ENCODE measurements at places on chromosomes 3 and 15. TPM values are rescaled to one million over a fixed set of nuclear protein-coding genes. Genes with fewer than 3 reads are reported as not detected.

DNA sequence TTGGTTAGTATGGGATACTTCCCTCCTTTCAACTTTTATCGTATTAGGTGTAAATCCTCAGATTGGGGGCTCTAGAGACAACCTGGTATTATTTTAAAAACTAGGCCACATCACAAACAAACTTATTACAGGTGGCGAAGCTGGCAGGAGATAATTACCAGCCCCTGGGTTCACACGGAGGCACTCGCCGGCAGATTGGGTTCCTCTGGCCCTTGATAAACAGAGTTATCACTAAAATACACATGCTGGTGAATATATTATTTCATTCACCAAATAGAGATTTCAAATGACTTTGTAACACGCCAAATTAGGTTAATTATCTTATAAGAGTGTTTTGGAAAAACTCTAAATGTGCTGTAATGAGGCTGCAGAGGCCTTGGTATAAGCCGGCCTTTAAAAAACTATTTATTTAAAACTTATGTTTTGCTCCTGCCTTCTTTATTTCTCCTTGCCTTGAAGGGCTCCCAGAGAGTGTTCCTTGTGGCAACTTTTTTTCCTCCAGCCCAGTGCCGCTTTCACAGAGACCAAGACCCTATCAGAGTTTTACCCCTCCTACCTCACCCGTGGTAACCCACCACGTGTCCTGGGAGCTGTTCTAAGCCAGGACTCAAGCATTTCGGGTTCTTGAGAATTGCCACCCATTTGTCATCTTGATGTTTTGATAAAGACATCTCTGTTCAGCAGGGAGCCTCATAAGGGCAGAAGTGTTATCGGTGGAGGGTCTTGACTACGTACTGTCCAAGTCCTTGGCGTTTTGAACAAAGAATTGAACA lies 468.6 kb upstream of the CFAP20DC start:
- DNase-seq = no peak

Gene NMNAT3
- total RNA-seq = 9.5 TPM

DNA sequence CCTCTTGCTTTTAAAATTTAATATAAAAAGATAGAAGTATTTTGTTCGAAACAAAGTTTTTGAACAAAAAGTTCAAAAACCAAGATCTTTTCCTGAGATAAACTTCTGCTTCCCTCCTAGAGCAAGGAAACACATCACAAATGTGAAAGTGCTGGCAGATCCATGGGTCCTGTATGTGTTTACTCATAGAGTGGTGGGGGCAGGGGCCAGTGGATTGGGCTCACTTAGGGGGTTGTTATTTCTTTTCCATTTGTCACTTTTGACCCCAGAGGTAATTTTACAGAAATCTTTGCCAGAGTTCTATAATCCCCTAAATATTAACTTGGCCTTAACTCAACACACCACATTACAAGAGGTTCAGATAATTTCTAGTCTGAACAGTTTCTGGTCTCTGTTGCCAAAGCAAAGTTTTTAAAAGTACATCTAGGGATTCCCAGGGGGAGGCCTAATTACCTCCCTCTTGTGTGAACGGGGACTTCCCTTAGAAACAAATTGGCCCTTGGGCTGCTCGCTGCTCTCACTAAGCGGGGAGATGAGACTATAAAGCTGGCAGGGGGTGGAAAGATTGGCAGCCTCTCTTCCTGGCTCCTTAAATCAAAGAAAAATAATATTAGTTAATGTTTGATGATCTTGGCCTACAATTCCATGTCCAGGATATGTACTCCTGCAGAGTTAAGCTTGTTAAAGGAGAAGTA lies 66.8 kb upstream of the PTX3 start:
- no peak for DNase-seq

DNA sequence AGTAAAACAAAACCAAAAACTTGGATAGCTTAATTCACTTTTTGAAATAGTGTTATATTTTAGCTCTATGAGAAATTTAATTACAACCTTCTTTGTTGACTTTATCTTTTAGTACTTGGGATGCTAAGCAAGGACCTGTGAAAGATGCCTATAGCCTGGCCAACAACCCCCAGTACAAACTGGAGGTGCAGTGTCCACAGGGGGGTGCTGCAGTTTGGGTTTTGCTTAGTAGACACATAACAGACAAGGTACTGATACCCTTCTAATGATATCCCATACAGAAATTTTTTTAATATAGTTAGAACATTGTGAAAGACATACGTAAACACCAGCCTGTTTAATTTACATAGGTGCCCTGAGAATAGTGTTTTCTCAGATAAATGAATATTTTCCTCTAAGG lies 35.3 kb downstream of the CAPN7 start:
- no peak for DNase-seq

Gene CORO2B
- 18.8 TPM for total RNA-seq

Gene ITGA11
- total RNA-seq = 0.48 TPM

Gene UBA7
- 33.6 TPM for total RNA-seq

GRCh38 chr3:29868543-29869101 lies 587.8 kb downstream of the RBMS3 start:
- no peak for DNase-seq

GRCh38 chr3:76965122-76965725 lies 74.7 kb upstream of the ROBO2 start:
- DNase-seq = no peak

Gene FEZF2
- not detected for total RNA-seq

DNA sequence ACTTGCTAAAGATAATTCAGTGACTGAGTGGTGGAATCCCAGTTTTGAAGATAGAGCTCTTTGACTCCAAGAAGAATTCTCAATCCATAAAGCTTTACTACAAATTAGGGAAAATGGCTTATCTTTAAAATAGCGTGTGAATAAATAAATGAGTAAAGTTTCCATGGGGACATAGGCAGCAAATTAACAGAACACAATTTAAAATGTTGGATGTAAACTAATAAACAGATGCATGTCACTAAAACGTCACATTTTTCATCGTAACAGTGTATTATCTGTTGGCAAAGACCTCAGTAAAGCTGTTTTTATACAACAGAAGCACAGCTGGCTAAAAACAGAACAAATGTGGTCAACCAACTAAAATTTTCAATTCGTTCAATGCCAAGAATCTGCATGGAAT lies 913.9 kb upstream of the CFAP20DC start:
- DNase-seq = no peak

DNA sequence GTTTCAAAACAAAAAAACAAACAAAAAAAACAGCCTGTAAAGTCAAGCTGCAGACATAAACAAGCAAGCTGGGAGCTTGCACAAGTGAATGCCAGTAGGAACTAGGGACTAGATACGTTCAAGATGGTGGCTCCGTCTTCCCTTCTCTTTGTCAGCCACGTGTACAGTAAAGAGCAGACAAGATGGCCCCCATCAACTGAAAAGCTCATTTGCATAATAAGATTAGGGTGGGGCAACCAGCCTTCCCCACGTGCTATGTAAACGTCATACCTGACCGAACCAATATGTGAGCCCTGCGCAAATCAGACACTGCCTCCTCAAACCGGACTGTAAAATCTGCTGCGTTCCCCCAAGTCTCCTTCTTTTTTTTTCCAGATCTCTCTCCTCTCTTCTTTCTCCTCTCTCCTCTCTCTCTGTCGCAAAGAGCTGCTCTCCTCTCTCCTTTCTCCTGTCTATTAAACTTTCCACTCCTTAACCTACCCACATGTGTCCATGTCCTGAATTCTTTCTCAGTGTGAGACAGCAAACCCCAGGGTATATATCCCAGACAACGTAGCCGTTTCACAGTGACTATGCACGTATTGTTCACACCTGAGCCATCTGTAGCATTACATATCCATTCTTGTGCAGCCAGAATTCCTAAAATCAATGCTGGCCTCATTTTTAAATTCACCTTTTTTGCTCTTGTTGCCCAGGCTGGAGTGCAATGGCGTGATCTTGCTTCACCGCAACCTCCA lies 31.2 kb upstream of the FXR1 start:
- no peak for DNase-seq

DNA sequence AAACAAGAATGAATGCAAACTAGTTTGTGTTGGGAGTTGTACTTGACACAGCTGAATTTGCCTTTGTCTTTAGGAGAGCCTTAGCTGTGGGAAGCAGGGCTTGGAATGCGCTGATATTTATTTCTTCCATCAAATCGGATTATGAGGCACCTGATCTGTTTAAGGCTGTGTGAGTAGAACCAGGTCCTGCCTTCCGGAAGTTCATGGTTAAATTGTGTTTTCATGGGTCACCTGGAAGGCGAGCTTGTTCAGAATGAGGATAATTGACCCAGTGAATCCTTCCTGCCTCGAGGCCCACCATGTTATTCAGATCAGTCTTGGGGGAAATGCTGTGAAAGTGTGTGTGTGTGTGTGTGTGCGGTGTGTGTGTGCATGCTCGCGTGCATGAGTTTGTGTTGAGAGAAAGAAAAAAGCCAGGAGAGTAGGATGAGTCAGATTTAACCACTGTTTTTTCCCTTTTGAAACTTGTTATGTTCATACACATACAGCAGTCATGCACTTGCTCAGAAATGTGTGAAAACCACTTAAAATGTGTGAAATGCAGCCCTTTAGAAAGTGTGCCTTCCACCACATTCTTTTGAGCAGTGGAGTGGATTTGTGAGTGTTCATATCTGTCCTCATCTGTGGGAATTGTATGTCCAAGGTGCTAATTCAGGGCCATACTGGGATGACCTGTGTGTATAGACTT lies 36.7 kb downstream of the SMAD3 start:
- DNase-seq = no peak

Gene CPA3
- 4.8 TPM for total RNA-seq

GRCh38 chr15:60077581-60078359 lies 73.7 kb downstream of the FOXB1 start:
- no peak for DNase-seq

GRCh38 chr15:42141795-42142667 lies 14.4 kb downstream of the PLA2G4F start:
- no peak for DNase-seq

GRCh38 chr15:74988007-74988800 lies 7.2 kb upstream of the SCAMP5 start:
- no peak for DNase-seq

DNA sequence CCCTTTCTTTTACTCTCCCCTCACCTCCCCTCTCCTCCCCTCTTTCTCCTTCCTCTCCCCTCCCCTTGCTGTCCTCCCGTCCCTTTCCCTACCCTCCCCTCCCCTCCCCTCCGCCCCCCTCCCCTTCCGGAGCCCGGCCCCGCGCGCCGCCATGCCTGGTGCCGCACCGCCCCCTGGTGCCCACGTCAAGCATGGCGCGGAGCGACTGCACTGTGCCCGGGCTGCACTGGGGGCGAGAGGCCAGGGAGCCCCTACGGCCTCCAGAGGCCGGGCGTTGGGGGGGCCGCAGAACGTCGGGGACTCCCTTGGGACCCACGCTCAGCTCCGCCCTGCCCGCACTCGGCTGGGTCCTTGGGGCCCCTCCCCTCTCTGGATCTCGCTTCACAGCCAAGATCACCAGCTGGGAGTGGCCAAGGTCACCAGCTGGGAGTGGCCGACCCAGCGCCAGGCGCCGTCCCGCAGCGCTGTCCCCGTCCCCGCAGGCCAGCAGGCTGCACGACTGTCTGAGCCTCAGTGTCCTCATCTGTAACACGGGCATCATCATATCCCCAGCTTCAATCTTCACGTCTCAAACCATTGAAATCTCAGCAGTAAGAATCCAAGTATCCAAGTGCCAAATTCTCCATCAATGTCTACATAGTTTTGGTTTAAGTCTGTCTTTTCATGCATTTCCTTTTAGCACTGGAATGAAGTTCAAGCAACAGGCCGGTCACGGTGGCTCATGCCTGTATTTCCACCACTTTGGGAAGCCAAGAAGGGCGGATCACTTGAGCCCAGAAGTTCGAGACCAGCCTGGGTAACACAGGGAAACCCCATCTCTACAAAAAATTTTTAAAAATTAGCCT lies 42.5 kb downstream of the TPRA1 start:
- peak; percentile 77 for DNase-seq

DNA sequence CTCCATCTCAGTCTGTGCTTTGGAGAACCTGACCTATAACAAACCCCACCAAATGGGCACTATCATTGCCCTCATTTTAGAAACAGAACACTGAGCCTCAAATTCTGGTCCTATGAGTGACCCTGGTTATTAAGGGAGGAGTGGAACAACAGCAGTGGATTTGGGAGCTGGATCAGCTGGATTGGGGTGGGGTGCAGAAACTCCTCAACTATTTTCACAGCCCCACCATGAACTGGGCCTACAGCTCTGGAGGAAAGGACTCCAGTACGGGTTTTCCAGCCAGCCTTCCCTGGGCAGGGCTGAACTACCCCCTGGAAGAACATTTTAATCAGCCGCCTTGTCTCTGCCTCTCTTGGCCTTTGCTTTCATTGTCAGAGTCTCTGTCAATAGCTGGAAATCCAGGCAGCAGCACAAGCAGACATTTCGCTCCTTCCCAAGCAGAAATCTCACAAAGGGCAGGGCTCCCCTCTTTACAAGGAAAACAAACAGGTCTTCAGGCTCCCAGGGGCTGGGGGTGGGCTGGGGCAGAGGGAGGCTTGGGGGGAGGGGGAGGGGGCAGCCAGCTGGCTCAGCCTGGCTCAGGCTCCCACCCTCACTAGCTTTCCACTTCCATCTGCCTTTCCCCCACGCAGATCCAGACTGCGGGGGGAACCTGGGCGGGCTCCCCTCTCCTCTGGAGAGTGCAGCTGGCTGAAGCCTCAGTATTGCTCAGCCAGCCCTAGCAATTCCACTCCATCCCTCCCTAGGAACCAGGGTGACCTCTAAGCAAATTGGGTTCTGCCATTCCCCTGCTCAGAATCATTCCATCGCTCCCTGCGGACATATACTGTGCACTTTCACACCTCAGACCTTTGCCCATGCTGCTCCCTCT lies 13.7 kb upstream of the TLE3 start:
- DNase-seq = no peak

- no peak for DNase-seq
Observed at GRCh38 chr3:25513642-25514266, 85.7 kb downstream of the RARB start.

- no peak for DNase-seq
Observed at GRCh38 chr3:139970526-139970925, 35.5 kb downstream of the CLSTN2 start.

Gene TRAIP
- total RNA-seq = 1.0 TPM

DNA sequence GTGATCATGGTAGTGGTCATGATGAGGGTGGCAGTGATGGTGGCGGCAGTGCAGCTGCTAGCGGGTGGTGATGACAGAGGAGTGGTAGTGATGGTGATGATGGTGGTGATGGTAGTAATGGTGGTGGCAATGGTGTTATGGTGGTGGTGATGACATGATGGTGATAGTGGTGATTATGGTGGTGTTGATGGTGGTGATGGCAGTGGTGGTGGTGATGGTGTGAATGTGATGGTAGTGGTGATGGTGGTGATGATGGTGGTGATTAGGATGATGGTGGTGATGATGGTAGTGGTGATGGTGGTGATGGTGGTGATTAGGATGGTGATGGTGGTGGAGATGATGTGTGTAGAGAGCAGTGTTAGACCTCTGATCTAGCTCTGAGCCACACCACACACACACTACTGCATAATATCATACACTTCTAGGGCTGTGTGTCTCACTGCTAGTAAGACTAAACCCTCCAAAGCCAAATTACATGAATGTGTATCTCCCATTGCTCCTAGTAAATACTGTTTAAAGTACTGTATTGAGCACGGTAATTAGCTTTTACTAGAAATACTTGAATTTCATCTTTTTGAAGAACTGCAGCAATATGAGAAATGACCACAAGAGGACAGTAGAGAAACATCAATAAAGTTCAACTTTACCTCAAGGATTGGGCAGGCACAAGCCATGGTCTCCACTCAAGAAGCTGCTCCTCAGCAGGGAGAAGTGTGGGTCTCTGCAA lies 28.8 kb downstream of the TMED3 start:
- no peak for DNase-seq

- DNase-seq = no peak
Observed at GRCh38 chr3:100760377-100760776, 51.1 kb downstream of the TFG start.

Gene UROC1
- not detected for total RNA-seq

Gene MORC1
- total RNA-seq = not detected

Gene RAB43
- 17.7 TPM for total RNA-seq

- DNase-seq = no peak
Observed at GRCh38 chr3:138457863-138458735, 23.7 kb downstream of the ESYT3 start.

Data from omental fat pad (tissue), 4 donors.